ENCODE measurements at places on chromosomes 4 and X. TPM values are rescaled to one million over a fixed set of nuclear protein-coding genes. Genes with fewer than 3 reads are reported as not detected.

DNA sequence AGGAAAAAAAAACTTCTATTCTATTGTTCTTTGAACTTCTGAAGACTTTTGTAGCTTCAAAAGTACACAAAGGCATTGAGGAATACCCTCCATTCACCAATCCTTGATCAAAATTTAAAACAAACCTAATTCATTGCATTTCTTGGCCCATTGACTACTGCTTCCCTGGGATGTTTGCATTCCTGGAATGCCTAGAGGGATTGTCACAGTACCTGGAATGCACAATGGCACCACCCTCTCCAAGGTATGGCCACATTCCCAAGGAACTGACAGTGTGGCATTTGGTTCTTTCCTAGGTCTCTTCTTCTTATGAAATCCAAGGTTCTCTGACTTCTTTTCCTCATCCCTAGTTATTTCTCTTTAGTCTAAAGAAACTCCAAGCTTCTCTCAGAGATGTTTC, 600.7 kb downstream of the CCSER1 start:
- H3K27ac ChIP-seq: no peak overlapping the region
- H3K36me3 ChIP-seq: no peaks in the 10 kb centered on the region
- no peaks in the 10 kb centered on the region for H3K27me3 ChIP-seq
- H3K4me1 ChIP-seq: no peaks in the 10 kb centered on the region
- no peak overlapping the region for H3K4me3 ChIP-seq

- no peak for DNase-seq
- H3K36me3 ChIP-seq: peaks cover 14% of the 10 kb centered on the region
- H3K4me3 ChIP-seq: peak overlapping the region; percentile 50
- H3K4me1 ChIP-seq: peaks cover 27% of the 10 kb centered on the region
These were observed 2.2 kb downstream of the N4BP2 start for GRCh38 chr4:40058854-40059253.

GRCh38 chrX:147675819-147676218, 235.9 kb upstream of the FMR1 start:
- no peak for DNase-seq
- H3K27ac ChIP-seq: no peak overlapping the region
- no peaks in the 10 kb centered on the region for H3K36me3 ChIP-seq
- no peak overlapping the region for H3K4me3 ChIP-seq
- H3K4me1 ChIP-seq: no peaks in the 10 kb centered on the region

- no peaks in the 10 kb centered on the region for H3K4me1 ChIP-seq
- DNase-seq: no peak
- H3K4me3 ChIP-seq: no peak overlapping the region
These were observed 28.9 kb downstream of the TIGD2 start for GRCh38 chr4:89140168-89140759.

GRCh38 chr4:166622425-166622977, 611.8 kb downstream of the SPOCK3 start:
- no peak overlapping the region for H3K4me3 ChIP-seq
- no peaks in the 10 kb centered on the region for H3K4me1 ChIP-seq
- H3K36me3 ChIP-seq: no peaks in the 10 kb centered on the region
- H3K27me3 ChIP-seq: no peaks in the 10 kb centered on the region

- H3K36me3 ChIP-seq: no peaks in the 10 kb centered on the region
- H3K4me3 ChIP-seq: no peak overlapping the region
- H3K27ac ChIP-seq: no peak overlapping the region
- no peaks in the 10 kb centered on the region for H3K27me3 ChIP-seq
- no peak for DNase-seq
These were observed 112.3 kb upstream of the BCOR start for GRCh38 chrX:40209951-40210617.

GRCh38 chr4:1459722-1460511, 53.7 kb upstream of the NKX1-1 start:
- peaks cover 25% of the 10 kb centered on the region for H3K27me3 ChIP-seq
- no peak for DNase-seq
- H3K36me3 ChIP-seq: no peaks in the 10 kb centered on the region
- no peak overlapping the region for H3K4me3 ChIP-seq
- H3K27ac ChIP-seq: no peak overlapping the region

DNA sequence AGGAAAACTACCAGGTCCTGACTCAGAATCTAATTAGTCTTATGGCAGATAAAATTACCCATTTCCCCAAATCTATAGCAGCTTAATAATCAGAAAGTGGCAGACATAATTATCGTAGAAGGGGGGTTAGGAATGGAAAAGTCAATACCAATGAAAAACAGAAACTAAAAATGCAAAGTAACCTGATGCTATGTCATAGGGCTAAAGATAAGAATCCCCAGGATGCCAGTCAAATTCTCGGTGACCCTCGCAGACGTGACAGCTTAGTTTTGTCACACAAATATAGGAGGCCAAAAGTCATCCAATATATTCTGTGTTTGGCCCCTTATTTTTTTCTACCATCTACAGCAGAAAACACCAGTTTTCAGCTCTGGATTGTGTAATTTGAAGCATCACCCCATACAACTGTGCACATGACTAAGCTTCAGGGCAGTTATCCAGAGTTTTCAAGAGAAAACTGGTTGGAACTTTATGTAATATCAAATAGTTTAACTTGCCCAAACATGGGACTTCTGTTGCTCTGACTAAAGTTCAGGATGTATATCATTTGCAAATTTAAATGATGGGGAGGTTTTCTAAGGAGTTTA, 30.9 kb downstream of the RASSF6 start:
- DNase-seq: no peak
- H3K27ac ChIP-seq: peak overlapping the region; percentile 80
- H3K4me1 ChIP-seq: peaks cover 20% of the 10 kb centered on the region
- peak overlapping the region; percentile 48 for H3K4me3 ChIP-seq
- no peaks in the 10 kb centered on the region for H3K36me3 ChIP-seq
- H3K27me3 ChIP-seq: no peaks in the 10 kb centered on the region

DNA sequence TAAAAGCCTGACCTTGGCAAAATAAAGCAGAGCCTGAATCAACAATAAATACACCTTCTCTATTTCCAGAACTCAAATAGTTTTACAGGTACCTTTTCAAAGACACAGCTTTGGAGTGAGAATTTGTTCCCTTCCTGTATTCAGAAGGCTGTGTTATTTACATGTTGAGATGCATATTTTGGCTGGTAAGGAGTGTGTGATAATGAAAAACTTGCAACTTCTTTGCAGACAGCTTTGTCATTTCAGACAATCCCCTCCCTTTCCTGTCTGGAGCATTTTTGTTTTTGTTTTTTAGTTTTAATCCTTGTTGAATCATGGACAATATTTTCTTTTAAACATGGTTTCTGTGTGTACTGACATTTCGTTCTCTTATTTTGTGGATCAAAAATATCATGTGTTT, 493.8 kb downstream of the FAT4 start:
- no peak overlapping the region for H3K27ac ChIP-seq
- H3K27me3 ChIP-seq: no peaks in the 10 kb centered on the region
- DNase-seq: no peak
- H3K4me1 ChIP-seq: no peaks in the 10 kb centered on the region
- no peak overlapping the region for H3K4me3 ChIP-seq

The GSX2 gene
- not detected for total RNA-seq

- H3K4me1 ChIP-seq: no peaks in the 10 kb centered on the region
These were observed 408.2 kb upstream of the PITX2 start for GRCh38 chr4:111031001-111031579.

The PF4V1 gene
- total RNA-seq: not detected

The SMIM31 gene
- total RNA-seq: not detected

DNA sequence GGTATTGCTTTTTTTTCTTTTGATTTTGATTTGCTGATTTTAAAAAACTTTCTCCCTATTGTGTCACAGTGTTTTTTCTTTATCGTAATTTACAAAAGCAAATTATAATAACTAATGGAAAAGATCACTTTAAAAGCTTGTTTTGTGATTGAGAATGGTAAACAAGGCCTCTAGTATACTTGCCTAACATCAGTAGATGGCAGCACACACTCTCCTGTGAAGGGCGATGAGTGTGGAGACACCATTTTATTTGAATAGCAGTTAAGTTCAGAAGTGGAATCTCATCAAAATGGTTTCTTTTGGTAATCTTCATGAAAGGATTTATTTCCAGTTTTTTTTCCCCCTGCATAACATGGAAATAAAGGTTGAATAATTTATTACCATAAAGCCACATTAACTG, 72.3 kb downstream of the PAK3 start:
- no peaks in the 10 kb centered on the region for H3K36me3 ChIP-seq
- no peak for DNase-seq
- no peak overlapping the region for H3K27ac ChIP-seq
- H3K27me3 ChIP-seq: no peaks in the 10 kb centered on the region
- H3K4me3 ChIP-seq: no peak overlapping the region
- H3K4me1 ChIP-seq: no peaks in the 10 kb centered on the region

GRCh38 chrX:30892591-30892990, 3.5 kb upstream of the TAB3 start:
- no peak for DNase-seq
- H3K4me3 ChIP-seq: no peak overlapping the region
- H3K27ac ChIP-seq: no peak overlapping the region
- H3K4me1 ChIP-seq: peaks cover 13% of the 10 kb centered on the region
- peaks cover 4% of the 10 kb centered on the region for H3K36me3 ChIP-seq
- H3K27me3 ChIP-seq: peaks cover 4% of the 10 kb centered on the region

DNA sequence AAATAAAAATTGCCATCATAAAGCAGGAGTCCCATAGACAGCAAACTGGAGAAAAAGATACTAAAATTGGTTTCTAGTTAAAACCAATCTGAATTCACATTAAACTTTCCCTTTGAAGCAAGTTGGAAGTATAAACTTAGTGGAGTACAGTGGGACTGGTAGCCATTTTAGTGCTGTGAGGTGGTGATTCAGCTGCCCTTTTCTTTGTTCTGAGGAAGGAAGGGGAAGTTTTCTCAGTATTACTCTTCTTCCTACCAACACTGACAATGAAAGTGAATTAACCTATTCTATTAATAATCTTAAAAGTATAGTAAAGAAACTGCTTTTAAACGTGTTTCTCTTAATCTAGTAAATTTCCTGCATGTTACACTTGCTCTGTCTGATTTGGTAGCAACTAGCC, 36.7 kb downstream of the SLC9A6 start:
- H3K27ac ChIP-seq: no peak overlapping the region
- H3K4me3 ChIP-seq: no peak overlapping the region
- H3K36me3 ChIP-seq: peaks cover 41% of the 10 kb centered on the region

The SCML2 gene
- total RNA-seq: 2.1 TPM

The TFE3 gene
- 31.1 TPM for total RNA-seq

DNA sequence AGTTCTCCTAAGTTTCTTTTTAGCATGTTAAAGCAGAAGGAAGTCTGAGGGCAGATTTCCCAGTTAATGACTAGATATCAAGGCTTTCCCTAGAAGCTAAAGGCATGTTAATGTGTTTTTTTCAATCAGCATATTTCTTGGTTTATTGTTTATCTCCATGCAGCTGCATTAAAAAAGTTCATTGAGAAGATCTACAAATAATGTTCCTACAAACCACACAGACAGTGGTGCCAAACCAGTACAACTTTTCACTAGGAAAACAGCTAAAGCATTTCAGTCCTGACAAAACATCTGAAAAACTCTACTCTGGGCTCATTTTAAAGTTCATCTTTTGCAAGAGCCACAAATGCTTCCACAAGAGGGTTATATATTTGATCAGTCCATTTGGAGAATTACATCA, 320.0 kb downstream of the ADGRL3 start:
- no peaks in the 10 kb centered on the region for H3K27me3 ChIP-seq
- no peaks in the 10 kb centered on the region for H3K36me3 ChIP-seq
- H3K27ac ChIP-seq: no peak overlapping the region

All from activated B cell treated with CpG ODN at 0.5 μM for 24 hours (primary cell).